ENCODE measurements at places on chromosomes 16 and 17.

- no peak for DNase-seq
These were observed 9.4 kb downstream of the CETP start for GRCh38 chr16:56970934-56971767.

GRCh38 chr17:71821511-71821910 lies 299.3 kb upstream of the SOX9 start:
- no peak for DNase-seq

DNA sequence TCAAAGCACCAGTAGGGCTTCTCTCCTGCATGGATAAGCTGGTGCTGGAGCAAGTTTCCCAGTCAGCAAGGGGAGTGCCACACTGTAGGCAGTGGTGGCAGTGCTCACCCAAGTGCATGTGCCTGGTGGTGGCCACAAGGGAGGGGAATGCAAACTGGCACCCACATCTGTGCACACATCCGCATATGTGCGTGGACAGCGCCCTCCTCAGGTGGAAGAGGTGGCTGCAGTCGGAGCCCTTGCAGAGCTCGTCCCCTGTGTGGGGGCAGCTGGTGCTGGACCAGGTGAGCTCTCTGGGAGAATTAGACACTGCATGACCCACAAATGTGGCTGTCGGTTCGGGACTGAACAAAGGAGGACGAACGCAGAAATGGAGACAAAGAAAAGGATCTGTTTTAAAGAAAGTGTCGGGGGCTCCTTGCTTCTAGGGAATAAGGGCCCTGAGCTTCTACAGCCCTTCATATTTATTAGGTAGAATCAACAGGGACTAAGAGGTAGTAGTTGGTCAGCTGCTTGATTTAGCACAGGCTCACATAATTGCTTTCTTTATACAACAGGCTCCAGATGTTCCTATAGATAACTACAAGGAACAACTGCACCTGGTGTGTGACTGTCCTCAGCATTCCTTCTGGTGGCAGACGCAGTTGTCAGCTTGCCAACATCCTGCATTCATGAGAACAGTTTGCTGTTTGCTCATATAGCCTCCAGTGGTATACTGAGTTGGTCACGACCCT lies 5.3 kb upstream of the ZNF689 start:
- peak; percentile 45 for DNase-seq

DNA sequence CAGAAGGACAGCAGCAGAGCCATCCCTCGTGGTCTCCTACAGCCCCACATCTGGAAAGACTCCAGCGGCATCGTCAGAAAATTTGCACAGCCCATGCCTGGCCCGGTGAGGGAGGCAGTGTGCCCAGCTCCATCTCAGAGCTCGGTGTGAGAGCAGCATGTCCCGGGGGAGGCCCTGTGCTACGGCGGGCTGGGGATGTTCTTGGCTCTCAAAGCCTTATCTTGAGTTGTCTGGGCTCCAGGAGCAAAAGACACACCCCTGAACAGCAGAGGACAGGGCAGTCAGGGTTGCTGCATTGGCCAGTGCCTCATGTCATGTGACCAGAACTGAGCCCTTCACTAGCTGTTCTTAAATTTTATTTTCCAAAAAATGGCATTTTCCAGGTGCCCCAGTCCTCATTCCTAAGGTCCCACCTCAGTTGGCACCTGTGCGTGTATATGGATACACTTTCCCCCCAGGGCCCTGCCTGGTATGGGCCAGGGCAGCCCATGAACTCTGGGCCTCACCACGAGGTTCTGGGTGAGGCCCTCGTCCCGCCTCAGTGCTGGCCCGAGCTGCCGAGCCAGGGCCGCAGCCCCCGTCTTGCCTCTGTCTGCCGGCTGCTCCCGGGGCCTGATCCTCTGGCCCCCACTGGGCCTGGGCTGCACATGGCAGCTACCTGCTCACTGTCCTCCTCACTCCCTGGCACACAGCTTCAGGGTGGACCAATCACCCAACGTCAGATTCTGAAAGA lies 3.0 kb downstream of the NUDT16L1 start:
- DNase-seq = no peak

GRCh38 chr17:66313995-66314659 lies 11.7 kb downstream of the PRKCA start:
- no peak for DNase-seq

- no peak for DNase-seq
These were observed 308.3 kb upstream of the CDH5 start for GRCh38 chr16:66058172-66058691.

GRCh38 chr16:15498427-15499175 lies 64.2 kb downstream of the BMERB1 start:
- peak; percentile 62 for DNase-seq

DNA sequence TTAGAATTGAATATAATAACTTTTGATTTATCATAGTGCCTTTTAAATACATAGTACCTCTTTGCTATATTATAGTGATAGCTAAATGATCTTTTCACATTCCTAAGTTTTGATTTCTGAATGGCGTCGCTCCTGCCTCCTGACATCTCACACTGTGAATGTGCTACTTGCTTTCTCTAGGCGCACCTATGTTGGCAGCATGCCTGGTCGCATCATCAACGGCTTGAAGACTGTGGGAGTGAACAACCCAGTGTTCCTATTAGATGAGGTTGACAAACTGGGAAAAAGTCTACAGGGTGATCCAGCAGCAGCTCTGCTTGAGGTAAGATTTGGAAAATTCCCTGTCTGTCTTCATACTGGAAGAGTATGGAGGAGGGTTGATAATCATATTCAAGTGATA lies 29.8 kb upstream of the ABCC11 start:
- no peak for DNase-seq

- DNase-seq = no peak
These were observed 2.6 kb upstream of the SPHK1 start for GRCh38 chr17:76381633-76382350.

GRCh38 chr17:47994724-47995123 lies 23.8 kb downstream of the CDK5RAP3 start:
- no peak for DNase-seq

- no peak for DNase-seq
These were observed 9.3 kb upstream of the MRTFB start for GRCh38 chr16:14061732-14062259.

DNA sequence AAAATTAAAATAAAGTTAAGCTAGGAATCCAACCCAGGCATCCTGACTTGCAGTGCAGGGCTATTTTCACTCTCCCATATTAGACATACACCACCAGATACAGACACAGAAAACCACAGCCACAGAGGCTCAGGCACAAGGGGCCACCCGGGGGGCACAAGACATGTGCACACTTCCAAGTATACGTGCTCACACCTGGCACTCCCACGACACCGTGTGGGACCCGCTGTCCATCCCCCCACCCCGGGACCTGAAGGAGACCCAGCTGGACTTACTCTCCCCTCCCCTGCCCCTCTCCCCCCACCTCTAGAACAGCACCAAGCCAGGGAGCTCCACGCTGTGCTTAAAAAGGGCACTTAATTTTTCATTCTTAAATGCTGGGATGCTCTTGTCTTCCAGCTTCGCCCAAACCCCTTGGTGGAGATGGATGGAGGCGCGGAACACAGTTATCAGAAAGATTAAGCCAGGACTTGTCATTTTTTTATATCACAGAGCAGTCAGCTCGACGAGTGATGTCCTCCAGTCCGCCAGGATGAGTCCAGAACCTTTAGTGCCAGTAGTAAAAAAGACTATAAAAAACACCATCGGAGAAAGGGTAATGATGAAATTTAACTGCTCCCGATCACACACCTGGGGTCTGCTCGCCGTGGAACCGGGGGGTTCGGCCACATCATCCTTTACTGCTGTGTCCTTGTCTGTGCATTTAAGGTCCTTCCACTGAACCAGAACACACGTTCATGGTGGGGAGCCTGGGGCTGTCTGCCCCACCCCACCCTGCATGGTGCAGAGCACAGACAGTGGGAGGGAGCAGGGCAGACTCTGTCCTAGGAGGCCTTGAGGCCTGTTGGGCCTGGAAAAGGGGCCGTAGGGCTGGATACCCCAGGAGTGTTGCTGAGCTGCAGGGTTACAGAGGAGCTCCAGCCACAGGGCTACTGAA lies 73.3 kb upstream of the LHX1 start:
- DNase-seq = no peak

GRCh38 chr17:10268005-10268404 lies 69.6 kb upstream of the GAS7 start:
- no peak for DNase-seq

DNA sequence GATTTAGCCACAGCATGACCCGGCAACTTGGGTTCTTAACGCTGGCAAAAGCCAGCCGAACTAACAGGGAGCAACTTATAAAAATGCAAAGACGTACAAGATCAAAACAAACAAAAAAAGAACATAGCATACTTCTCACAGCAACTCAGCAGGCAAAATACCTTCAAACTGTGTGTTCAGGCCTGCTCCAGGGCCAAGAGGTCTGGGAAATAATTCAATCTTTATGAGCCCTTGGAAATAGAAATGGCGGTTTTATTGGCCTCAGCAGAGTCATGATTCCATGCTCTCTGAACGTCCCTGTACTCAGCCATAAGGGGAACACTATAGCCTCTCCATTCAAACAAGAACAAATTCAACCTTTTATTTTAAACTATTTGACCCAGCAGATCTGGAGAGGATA lies 101.3 kb upstream of the C17orf78 start:
- DNase-seq = no peak

DNA sequence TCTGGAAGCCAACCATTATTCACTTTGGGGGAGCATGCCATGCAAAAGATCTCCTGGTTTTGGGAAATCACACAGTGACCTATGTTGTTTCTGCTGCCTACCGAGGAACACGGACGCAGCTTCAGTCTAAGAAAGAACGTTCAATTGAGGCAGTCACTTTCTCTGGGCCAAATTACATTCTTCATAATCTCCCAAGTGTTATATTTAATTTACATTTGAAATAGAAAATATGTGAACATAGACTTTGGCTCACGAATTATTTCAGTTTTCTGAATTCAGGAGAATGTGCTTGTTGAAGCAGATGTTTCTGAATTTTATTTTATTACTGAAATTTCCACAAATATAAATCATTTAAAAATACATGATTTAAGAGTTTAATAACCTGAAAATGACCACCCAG lies 93.6 kb upstream of the KCNJ16 start:
- no peak for DNase-seq

DNA sequence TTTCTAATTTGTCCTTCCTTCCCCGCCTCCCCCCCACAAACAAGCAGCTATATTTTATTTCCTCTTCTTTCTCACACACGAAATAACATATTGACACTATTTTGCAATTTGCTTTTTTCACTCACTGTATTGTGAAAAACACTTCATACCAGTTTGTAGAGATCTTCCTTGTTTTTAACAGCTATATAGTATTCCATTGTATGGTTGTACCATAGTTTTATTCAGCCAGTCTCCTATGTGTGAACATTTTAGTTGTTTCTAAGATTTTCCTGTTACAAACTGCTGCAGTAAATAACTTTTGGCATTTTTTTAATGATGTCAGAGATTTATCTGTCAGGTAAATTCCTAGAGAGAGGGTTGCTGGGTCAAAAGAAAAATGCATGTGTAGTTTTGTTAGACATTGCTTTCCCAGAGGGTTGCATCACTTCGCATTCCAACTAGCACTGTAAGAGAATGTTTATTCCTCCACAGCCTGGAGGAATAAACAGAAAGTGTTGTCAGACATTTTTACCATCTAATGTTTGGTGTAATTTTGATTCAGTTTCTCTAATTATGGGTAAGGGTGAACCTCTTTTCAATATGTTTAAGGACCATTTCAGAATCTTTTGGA lies 101.2 kb downstream of the MRTFB start:
- no peak for DNase-seq

GRCh38 chr17:78399693-78400144 lies 21.3 kb downstream of the PGS1 start:
- no peak for DNase-seq

DNA sequence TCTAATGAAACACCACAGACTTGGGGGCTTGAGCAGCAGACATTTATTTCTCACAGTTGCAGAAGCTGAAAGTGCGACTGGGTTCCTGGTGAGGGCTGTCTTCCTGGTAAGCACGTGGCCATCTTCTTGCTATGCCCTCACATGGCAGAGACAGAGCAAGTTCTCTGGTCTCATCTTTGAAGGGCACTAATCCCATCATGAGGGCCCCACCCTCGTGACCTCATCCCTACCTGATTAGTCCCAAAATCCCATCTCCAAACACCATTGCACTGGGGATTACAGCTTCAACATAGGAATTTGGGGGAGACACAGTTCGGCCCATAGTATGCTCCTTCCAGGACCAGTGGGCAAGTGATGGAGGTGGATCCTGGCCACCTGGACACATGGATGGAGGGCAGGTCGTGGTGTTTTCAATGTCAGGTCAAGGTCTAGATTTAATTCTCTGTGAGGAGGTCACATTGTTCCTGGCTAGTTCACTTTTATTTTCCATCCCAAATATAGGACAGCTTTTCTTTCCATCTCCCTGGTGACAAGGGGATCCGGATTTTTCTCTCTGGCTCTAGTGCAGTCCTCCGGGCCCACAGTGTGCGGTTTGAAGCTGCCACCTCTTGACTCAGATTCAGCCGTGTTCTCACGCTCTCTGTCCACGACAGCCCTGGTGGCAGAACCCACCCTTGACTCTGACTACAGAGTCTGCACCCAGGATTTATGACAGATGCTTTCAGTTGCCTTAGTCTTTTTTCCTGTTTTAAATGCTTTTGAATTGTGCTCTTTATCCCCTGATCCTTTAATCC lies 160.5 kb upstream of the NOL11 start:
- DNase-seq = no peak

DNA sequence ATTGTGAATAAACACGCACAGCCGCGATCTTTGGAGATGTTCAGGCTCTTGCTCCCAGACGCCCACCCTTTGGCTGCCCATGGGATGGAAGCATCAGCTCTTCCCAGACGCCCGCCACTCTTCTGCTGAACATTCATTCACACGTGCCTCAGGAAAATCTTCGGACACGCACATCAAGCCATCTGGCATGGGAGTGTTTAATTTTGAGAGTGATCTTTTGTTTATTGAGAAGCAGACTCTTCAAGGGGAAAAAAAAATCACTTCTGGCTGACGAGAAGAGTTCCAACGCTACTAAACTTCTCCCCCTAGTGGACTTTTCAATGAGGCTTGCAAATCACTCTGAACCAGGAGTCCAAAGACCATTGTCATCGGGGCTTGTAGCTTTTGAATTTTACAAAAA lies 62.0 kb upstream of the NUDT7 start:
- DNase-seq = peak; percentile 1

DNA sequence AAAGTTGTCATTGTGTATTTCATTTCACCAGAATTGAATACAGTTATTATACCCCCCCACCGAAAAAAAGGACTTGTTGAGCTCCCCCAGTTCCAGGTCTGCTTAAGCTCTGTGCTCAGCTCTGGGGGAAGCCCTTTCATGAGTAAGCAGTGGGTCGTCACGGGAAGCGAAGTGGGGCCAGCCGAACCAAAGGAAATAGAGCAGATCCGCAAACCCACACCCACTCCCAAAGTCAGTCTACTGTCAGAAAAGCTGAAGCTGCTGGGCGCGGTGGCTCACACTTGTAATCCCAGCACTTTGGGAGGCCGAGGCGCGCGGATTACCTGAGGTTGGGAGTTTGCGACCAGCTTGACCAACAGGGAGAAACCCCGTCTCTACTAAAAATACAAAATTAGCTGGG lies 50.1 kb downstream of the PECAM1 start:
- DNase-seq = no peak

GRCh38 chr17:61248399-61248798 lies 151.2 kb upstream of the TBX2 start:
- DNase-seq = no peak

GRCh38 chr17:67055811-67056745 lies 11.7 kb downstream of the CACNG1 start:
- no peak for DNase-seq

- peak; percentile 91 for DNase-seq
These were observed 8.8 kb upstream of the DNASE1 start for GRCh38 chr16:3645504-3646347.

GRCh38 chr16:30669903-30670824 lies 11.9 kb downstream of the FBRS start:
- DNase-seq = no peak
